ENCODE measurements at places on chromosomes 12 and 14.

GRCh38 chr14:63167044-63167443 is 37.2 kb upstream of the RHOJ start:
- no peak for DNase-seq

- no peak for DNase-seq
Observed at GRCh38 chr12:132610051-132610759, at the start of gene LRCOL1. TSS of gene LRCOL1 (minus strand) at chr12:132610582. CDS start at chr12:132606251, 4,331 bp downstream.

- DNase-seq, result no peak
Observed at GRCh38 chr14:69973846-69974245, 94.6 kb downstream of the SMOC1 start.

- no peak for DNase-seq
Observed at GRCh38 chr12:53616950-53617349, 9.2 kb downstream of the ATF7 start.

DNA sequence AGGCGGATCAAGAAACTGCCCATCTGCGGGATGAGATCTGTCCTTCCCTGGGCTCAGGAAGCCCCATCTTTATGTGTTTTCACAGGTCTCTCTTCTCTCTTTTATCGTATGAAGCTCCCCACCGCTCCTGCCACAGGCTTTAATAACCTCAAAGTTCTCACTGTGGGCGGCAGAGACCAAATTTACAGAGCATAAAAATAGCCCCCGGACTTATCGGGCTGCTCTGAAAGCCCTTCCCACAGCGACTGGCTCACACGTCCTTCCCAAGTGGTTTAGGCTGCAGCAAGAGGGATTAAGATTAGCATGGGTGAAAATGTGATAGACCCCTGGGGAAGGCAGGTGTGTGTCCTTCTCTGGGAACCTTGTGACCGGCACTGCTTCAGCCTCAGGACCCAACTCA is 47.8 kb downstream of the TESC start:
- DNase-seq, result no peak

DNA sequence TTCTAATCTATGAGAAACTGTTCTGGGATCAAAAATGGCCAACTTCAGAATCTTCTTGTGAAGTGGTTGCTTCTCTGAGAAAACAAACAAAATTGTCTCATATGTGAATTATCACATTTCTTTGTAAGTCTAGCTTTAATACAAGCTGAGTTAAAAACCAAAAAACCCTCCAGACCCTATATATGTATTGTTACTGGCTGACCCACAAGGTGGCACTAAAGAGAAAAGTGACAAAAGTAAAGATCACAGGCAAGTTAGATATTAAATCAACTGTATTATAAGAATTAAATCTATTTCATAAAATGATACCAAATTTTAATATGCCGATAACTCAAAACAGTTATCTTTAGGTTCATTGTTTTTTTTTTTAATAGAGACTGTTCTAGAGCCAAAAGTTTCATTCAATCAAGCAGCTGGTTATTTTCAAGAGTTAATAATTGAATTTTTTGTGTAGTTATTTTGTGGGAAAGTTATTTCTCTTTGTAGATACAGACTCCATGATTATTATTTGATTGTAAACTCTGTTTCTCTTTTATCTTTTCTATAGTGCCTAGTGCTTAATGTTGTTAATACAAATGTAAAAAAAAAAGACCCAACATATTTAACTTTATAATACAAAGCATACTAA is 7.5 kb upstream of the TRHDE start:
- no peak for DNase-seq

DNA sequence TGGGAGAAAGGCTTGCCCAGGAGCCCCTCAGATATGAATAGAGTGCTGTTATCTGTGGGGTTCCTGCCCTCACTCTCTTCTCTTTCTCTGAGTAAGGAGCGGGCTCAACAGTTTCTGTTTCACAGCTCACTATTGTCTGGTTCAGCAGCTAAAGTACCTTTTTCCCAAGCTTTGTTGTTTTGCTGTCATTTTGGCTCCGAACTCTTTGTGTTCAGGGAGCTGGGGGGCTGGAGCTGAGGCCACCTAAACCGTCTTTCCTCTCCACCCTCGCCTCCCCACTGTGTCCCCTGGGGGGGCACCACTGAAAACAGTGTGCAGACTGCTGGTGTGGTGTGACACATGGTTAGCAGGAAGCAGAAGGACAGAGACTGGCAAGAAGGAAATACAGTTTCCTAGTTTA is 51.4 kb downstream of the FBXW8 start:
- no peak for DNase-seq

DNA sequence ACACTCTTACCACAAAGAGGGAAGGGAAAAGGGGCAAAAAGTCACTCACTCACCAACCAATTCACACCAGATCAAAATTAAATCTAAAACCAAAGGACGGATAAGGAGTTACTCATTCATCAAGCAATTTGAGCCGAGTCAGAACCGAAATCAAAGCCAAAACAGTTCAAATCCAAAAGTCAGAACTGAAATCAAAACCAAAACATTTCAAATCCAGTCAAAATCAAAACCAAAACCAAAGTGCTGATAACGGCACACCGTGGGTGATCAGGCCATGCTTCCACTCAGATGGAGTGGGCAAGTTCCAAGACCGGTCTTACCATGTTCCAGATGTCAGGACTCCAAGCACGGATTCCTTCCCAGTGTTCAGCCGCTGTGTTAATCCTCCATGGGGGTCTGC is 139.5 kb downstream of the SLC38A6 start:
- DNase-seq, result no peak

DNA sequence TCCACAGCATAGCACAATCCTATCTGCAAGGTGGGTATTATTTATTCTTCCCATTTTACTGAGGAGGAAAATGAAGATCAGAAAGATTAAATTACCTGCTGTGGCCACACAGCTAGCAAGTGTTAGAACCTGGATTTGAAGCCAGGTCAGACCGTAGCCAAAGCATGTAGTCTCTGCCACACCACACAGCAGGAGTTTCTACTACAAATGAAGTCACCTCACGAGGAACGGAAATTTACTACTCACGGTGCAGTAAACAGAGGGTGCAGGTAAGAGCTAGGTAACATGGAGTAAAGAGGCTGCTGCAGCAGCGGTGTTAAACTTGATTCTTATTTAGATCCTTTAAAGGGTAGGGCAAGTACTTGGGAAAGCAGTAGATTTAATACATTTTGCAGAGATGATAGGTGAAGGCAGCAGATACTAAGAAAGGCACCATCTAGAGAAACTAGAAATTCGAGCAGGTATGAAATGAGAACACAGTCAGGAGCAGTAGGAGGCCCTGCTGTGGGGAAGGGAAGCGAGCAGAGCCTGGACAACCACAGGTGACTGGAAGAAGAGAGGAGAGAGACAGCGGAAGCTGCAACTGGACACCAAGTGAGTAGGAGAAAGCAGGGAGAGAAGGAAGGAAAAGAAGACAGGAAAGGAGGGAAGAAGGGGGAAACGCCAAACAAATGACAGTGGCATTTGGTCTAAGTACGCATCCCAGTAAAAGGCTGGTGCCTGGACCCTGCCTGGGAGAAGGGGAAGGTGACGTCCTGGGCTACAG is 21.5 kb downstream of the SPTB start:
- DNase-seq, result no peak

DNA sequence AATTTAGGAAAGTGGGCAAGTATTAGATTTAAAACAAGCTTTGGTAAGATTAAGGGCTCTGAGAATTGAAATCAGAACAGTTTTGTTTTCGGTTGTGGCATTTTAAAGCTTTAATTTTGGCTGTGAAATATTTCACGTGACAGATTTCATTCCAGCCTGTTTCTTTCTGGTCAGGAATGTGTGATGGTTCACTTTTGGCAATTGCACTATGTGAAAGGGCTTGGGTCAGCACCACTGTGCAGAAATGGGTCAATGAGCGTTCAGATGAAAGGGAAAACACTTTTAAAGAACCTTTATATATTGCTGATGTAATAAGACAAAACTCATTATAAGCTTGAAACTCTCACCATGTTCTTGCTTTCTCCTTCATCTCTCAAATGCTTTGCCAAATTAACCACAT is 17.1 kb downstream of the NUBPL start:
- DNase-seq, result no peak

- no peak for DNase-seq
Observed at GRCh38 chr14:101497684-101498525, 63.4 kb upstream of the DIO3 start.

- no peak for DNase-seq
Observed at GRCh38 chr14:35878272-35879150, 52.4 kb downstream of the BRMS1L start.

- DNase-seq, result no peak
Observed at GRCh38 chr14:61227884-61228591, 53.1 kb downstream of the TMEM30B start.

- no peak for DNase-seq
Observed at GRCh38 chr12:119692410-119692809, 24.5 kb downstream of the PRKAB1 start.

- DNase-seq, result no peak
Observed at GRCh38 chr14:38145142-38145541, 62.6 kb upstream of the SSTR1 start.

GRCh38 chr12:30813525-30814294 is 59.0 kb upstream of the CAPRIN2 start:
- no peak for DNase-seq

DNA sequence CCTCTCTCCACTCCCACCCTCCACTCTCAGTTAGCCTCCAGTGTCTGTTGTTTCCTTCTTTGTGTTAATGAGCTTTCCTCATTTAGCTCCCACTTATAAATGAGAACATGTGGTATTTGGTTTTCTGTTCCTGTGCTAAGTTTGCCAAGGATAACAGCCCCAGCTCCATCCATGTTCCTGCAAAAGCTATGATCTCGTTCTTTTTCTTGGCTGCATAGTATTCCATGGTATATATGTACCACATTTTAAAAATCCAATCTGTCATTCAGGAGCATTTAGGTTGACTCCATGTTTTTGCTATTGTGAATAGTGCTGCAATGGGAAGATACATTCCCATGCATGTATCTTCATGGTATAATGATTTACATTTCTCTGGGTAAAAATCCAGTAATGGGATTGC is 2.8 kb upstream of the WASHC4 start:
- DNase-seq, result no peak

- no peak for DNase-seq
Observed at GRCh38 chr12:5567016-5567725, 135.3 kb downstream of the NTF3 start.

GRCh38 chr12:68746572-68747180 is 700 bp downstream of the SLC35E3 start:
- peak; percentile 23 for DNase-seq

GRCh38 chr12:115452751-115453281 is 768.8 kb upstream of the TBX3 start:
- DNase-seq, result no peak

DNA sequence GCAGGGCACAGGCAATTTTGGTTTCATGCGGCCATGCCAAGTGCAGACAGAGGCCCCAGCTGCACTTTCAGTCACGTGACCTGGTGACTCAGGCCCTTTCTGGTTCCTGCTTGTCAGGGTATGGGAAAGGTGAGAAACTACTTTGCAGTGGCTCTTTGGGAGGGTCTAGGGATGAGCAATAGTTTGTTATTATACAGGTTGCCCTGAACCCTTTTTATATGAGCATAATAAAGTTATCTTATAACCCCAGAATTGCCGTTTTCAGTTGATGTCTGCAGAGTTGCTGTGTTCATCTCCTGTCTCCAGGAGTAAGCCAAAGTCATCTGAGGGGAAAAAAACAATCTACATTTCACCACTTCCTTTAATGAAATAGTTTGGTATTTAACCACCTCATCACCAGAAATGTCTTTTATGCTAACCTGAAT is 30.9 kb upstream of the EMP1 start:
- DNase-seq, result no peak

- no peak for DNase-seq
Observed at GRCh38 chr14:91115986-91116770, 2.3 kb downstream of the DGLUCY start.

DNA sequence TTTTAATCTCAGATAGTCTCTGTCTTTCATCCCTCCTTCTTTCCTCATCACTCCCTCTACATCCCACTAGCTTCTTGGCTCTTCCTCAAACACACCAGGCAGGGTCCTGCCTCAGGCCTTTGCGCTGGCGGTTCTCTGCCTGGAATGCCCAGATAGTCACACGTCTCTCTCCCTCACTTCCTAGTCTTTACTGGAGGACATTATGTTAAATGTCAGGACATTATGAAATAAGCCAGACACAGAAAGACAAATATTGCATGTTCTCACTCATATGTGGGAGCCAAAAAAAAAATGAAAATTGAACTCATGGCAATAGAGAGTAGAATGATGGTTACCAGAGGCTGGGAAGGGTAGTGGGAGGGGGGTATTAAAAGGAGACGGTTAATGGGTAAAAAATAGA is 442.0 kb downstream of the MED13L start:
- no peak for DNase-seq

DNA sequence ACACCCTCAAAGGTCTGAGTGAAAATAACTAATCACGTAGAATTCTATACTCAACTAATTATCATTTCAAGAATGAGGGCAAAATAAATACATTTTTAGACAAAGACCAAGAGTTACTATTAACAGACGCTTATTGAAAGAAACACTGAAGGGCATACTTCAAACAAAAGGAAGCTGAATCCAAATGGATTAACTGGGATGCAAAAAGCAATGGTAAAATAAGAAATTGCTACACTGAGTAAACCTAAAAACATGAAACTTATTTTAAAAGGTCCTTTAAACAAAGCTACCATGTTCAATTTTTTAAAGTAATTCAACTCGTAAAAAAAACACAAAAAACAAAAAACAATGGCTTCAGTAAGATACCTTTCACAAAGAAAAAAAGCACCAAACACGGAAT is 28.2 kb downstream of the LRP6 start:
- no peak for DNase-seq

- no peak for DNase-seq
Observed at GRCh38 chr12:66755727-66756395, 77.0 kb upstream of the GRIP1 start.

- DNase-seq, result no peak
Observed at GRCh38 chr14:80629606-80630005, 311.9 kb downstream of the CEP128 start.
